ENCODE measurements at places on chromosomes 5 and 9.

DNA sequence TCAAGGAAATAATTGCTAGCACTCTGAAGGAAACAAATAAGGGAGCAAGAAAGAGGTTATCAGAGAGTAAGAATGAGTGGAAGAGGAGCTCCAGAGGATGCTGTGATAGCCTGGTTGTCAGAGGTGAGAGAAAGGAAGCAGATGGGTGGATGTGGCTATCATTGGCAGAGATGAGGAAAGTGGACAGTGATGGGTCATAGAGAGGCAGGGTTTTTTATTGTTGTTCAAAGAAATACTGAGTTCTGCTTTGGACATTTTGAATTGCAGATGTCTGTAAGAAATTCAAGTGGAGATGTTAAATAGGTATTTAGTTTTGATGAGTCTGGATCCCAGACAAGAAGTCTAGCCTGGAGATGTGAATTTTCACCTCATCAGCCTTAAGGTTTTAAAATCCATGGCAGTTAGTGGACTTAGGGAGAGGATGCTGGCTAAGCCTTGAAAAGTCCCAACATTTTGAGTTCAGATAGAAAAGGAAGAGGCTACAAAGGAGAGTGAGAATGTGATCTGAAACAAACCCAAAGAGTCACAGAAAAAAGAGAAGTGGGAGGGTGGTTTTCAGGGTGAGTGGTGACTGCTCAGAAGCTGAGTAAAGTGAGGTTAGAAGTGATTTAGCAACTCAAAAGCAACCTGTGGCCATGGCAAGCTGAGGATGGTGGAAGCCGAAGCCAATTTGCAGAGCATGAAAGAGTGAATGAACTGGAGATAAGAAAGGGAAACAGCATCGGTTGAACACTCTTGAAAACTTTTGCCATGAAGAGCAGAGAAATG is 50.4 kb downstream of the PPIC start:
- DNase-seq: no peak

GRCh38 chr9:97830884-97831829 is 21.9 kb upstream of the FOXE1 start:
- no peak for DNase-seq

GRCh38 chr9:133824106-133824801 is 86.1 kb upstream of the SARDH start:
- no peak for DNase-seq

- no peak for DNase-seq
These were observed 16.1 kb downstream of the MACROH2A1 start for GRCh38 chr5:135382981-135383380.

- peak; percentile 31 for DNase-seq
These were observed 92.6 kb upstream of the IRX4 start for GRCh38 chr5:1975406-1975715.

GRCh38 chr5:113337515-113338415 is 97.0 kb downstream of the TSSK1B start:
- no peak for DNase-seq

Data from SHP77 (cell line).